ENCODE measurements at places on chromosomes 3 and 15. TPM values are rescaled to one million over a fixed set of nuclear protein-coding genes. Genes with fewer than 3 reads are reported as not detected.
A peak's percentile ranks its signal among the peaks of the same experiment; 100 is the strongest.

DNA sequence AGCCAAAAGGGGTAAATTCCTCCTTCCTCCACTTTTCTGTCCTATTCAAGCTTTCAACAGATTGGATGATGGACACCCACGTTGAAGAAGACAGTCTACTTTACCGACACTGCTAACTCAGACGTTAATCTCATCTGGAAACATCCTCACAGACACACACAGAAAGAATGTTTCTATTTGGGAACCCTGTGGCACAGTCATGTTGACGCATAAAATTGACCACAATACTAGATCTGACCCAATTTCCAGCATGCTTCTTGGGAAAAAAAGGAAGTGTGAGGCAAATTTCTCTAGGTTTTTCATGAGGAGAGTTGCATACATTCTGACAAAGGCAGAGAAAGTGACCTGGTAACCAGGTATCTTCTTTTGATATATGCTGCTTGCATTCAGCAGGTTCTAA, 594.1 kb downstream of the FGF12 start:
- H3K36me3 ChIP-seq: no peaks in the 10 kb centered on the region
- no peak for DNase-seq
- H3K4me1 ChIP-seq: no peaks in the 10 kb centered on the region
- H3K27ac ChIP-seq: no peak overlapping the region

The PRR23A gene
- total RNA-seq: not detected

The GOLGA6A gene
- not detected for total RNA-seq

- no peak overlapping the region for H3K4me3 ChIP-seq
- H3K4me1 ChIP-seq: peaks cover 12% of the 10 kb centered on the region
- no peak for DNase-seq
- H3K36me3 ChIP-seq: peaks cover 19% of the 10 kb centered on the region
- H3K27me3 ChIP-seq: no peaks in the 10 kb centered on the region
These were observed 40.4 kb upstream of the WDR49 start for GRCh38 chr3:167694121-167694520.

DNA sequence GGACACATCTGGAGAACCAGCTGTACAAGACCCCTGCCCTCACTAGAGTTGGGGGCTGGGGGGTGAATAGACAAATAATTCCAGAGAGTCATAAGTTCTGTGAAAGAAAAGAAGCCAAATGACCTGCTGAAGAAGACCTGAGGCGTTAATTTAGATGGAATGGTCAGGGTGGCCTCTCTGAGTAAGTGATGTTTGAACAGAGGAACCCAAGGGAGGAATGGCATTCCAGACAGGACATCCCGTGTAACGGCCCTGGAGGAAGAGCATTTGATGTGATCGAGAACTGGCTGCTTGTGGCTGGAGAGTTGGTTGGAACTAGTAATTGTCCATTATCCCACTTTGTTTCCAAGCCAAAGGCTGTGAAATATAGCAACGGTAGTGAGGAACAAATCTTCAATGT, 1.7 kb downstream of the NR2C2 start:
- H3K4me3 ChIP-seq: peak overlapping the region; percentile 100
- peak overlapping the region; percentile 99 for H3K27ac ChIP-seq
- peaks cover 20% of the 10 kb centered on the region for H3K36me3 ChIP-seq
- H3K27me3 ChIP-seq: no peaks in the 10 kb centered on the region
- no peak for DNase-seq

The PRRT3 gene
- 5.9 TPM for total RNA-seq

GRCh38 chr15:40441565-40442531, 1.1 kb downstream of the BAHD1 start:
- H3K4me3 ChIP-seq: peak overlapping the region; percentile 88
- H3K4me1 ChIP-seq: peaks cover 32% of the 10 kb centered on the region
- peaks cover 3% of the 10 kb centered on the region for H3K36me3 ChIP-seq
- H3K27me3 ChIP-seq: peaks cover 39% of the 10 kb centered on the region
- H3K27ac ChIP-seq: peak overlapping the region; percentile 70

Data from activated naive CD8-positive, alpha-beta T cell treated with anti-CD3 and anti-CD28 coated beads, Interleukin-2, amount 10 ng/mL, durations not matched to agents 7 days and 5 days (primary cell).